Transverse colon (tissue), 4 donors: ENCODE measurements at places on chromosomes 11 and 22.

DNA sequence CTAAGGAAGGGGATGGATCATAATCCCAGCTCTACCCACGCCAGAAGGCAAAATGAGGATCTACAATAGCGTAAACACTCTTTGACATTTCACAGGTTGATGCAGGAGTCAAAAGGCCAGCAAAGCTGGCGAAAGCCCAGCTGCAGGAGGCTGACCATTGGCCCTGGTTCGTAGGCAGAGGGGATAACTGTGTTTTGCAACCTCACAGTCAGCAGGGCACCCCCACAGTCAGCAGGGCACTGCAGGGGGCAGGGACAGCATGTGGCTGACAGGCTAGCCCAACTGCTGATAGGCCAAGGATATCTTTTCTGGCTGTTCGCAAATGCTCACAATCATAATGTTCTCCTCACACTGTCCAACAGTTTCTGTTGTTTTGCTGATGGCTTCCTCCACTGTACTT, 372.7 kb downstream of the BUD13 start:
- no peak for DNase-seq

DNA sequence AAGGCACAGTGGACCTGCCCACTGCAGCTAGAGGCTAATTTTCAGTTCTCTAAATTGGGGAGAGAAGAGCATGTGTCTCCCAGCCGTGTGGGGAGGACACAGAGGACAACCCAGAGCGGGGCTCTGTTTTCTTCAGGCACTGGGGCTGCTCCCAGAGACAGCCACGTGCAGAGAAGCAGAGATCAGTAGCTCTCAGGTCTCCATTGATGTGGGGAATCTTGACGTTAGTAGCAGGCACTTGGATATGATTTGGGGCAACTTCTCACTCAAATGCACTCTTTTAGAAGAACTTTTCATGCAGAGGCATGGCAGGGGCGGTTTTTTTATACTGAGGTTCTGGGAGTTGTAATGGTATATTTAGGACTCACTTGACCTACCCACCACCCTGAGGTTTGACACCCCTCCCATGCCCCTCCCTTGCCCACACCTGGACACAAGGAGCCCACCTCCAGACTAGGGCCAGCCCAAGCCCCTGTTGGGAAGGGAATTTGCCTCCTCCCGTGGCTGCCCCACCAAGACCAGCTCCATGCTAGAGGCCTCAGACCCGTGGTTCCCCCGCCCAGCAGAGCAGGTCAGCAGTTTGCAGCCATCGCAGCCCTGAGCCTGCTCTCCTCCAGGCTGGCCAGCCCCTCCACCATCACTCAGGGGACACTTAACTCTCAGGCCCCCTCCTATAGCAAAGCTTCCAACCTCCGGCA, 94.2 kb upstream of the RTL6 start:
- DNase-seq, result no peak

DNA sequence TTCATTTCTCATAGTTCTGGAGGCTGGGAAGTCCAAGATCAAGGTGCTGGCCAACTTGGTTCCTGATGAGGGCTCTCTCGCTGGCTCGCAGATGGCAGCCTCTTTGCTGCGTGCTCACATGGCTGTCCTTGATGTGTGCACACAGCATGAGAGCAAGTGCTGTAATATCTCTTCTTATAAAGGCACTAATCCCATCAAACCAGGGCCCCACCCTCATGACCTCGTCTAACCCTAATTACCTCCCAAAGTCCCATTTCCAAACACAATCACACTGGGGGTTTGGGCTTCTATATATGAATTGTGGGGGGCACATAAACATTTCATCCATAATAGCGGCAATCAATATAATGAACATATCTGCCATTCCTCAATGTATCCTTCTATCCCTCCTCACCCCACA, 1062.1 kb downstream of the BRD1 start:
- DNase-seq, result no peak

- no peak for DNase-seq
These were observed 1.0 kb downstream of the MALAT1 start for GRCh38 chr11:65499713-65500386.

- no peak for DNase-seq
These were observed 642.6 kb upstream of the CCDC179 start for GRCh38 chr11:23502826-23503225.

GRCh38 chr11:126537492-126537891, 182.0 kb downstream of the ST3GAL4 start:
- no peak for DNase-seq

- no peak for DNase-seq
These were observed 196.0 kb downstream of the TENM4 start for GRCh38 chr11:79244798-79245197.

GRCh38 chr11:87779276-87780067, 395.8 kb downstream of the RAB38 start:
- DNase-seq, result no peak

DNA sequence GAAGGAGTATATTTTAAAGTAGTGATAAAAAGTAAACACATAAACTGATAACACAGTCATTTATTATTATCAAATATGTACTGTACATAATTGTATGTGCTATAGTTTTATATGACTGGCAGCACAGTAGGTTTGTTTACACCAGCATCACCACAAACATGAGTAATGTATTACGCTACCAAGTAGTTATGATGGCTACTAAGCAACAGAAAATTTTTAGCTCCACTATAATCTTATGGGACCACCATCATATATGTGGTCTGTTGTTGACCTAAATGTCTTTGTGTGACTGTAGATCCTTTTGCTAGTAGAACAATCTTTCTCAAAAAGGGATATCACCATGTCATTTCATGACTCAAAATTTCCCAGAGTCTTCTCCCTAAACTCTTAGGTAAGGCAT, 93.5 kb downstream of the LARGE2 start:
- DNase-seq, result no peak

DNA sequence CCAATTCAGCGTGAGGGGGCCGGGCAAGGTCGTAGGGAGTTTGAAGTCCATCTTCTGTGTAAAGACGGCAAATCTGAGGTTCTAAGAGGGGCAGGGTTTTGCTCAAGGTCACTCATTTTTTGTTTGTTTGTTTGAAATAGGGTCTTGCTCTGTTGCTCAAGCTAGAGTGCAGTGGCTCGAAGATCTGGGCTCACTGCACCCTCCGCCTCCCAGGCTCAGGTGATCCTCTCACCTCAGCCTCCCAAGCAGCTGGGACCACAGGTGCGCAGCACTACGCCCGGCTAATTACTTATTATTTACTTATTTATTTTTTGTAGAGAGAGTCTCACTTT, 355 bp upstream of the AP1B1 start:
- DNase-seq, result no peak

DNA sequence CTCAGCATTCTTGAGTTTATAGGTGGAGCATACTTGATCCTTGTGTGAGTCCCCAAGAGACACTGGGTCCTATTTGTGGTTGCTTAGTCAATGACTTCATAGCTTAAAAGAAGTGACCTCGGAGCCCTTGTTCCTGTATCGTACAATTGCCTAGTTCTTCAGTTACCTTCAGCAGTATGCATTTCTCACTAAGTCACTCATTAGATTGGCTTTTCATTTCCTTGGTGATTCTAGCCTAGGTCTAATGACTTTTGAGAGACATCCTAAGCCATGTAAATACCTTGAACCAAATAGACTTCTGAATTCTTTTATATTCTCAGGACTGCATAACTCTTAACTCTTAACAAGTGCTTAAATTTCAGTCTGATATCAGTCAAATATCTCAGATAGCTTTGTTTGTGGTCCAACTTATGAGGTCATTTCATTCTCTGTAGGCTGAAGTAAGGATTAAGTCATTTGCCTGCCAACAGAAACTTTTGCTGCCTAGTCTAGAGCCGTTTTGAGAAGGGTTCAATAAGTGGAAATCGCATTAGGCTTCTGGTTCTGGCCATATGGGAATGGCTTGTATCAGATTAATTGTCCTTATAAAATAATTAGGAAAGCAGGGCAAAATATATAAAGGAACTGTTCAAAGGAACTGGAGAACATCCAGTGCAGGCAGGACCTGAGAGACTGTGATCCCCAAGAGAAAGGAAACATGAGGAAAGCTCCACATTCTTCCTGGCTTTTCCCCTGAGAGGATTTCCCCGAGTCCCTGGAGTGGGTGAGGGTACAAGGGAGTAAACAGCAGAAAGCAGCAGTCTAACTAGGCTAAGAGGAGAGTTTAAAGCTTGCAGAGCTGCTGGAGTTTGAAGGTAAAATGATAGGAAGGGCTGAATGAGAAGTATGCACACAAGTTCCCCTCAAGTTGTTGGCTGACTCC, 39.9 kb downstream of the TRAF6 start:
- no peak for DNase-seq

GRCh38 chr11:44939673-44940395, 10.8 kb downstream of the TP53I11 start:
- DNase-seq, result no peak

DNA sequence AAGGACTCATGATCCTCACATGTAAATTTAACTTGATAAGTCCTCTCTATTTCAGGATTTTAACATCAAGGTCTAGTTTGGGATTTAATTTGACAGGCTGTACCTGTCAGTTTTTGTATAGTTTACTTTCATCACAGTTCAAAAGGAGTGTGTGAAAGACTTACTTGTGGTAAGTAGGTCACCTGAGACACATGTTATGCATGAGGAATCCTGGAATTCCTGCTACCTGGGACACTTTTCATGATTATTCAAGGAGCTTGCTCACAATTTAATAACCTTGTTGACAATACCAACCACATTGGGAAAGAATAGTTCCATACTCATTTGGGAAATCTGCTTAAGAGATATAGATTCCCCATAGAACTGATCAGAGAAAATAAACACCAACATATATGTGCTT, 15.8 kb upstream of the SLC36A4 start:
- no peak for DNase-seq

DNA sequence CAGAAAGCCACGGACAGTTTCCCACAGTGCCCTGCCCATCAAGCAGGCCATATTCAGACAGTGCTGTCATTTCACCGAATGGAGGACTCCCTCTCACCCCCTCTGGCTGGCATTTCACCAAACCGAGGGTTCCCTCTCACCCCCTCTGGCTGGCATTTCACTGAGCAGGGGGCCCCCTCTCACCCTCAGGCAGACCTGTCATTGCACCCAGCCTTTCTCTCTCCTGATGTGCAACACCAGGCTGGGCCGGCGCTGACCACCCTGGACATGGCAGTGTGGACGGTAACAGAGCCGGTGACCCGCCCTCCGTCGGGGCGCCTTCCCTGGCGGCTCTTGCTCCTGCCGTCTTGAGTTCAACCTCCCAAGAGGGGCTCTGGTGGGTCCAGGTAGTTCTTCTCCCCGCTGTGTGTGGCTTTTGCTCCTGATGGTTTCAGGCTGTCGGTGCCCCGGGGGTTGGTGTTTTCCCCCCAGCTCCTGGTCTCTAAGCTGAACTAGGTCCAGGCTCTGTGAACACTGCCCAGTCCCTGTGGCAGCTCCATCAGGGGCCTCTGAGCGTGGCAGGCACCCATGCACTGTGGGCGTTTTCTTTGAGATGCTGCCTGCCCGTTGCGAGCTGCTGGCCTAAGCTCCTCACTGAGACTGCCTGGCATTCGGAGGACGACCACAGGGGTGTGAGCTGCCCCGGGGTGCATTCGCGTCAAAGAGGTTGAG, 46.9 kb downstream of the SMIM38 start:
- DNase-seq, result no peak

GRCh38 chr22:38684895-38685294, 3.1 kb downstream of the TOMM22 start:
- no peak for DNase-seq

DNA sequence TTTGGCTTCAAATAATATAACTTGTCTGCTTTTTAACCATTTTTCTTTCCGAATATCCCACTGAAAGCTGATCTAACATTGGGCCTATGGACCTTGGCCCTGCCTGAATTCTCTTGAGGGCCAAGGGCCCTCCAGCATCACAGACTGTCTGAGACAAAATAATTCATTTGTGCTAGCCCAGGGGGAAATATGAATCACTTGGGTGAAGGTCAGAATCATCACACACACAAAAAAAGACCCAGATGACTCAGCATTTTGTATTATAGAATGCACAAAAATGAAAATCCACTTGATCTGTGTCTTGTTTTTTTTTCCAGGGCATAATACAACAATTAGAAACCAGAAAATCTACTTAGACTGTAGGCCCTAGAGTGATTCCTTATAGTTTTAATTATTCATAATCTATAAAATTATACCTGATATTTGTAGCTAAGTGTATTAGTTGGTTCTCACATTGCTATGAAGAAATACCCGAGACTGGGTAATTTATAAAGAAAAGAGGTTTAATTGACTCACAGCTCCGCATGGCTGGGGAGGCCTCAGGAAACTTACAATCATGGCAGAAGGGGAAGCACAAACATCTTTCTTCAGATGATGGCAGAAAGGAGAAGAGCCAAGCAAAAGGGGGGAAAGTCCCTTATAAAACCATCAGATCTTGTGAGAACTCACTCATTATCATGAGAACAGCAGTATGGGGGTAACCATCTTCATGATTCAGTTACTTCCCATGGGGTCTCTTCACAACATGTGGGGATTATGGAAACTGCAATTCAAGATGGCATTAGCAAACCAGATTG, 15.6 kb upstream of the RDX start:
- no peak for DNase-seq

GRCh38 chr11:96366024-96366423, 23.0 kb upstream of the MAML2 start:
- no peak for DNase-seq
